ENCODE measurements at places on chromosomes 3 and 15.

DNA sequence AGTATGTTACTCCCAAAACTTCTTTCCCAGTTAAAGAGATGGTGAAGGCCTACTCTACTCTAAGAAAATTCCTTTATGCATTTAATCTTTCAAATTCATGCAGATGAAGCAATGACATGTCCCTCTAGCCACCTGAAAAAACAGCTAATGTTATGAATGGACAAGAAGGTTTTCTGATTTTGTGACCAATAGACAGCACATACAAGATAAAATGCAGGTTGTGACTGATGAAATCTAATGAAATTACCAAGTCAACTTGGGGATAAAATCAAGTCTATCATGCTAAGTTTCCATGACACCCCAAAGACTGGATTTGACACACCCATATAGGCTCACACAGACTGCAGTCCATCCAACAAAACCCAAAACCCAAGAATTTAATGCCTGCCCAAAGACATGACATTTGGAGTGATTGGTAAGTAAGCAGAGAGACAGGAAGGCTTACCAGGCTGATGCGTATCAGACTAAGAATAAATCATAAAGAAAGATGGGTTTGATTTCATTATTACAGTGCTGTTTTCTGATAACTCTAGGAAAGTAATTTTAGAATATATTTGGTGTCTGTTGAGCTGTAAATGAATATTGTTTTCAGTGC, 26.4 kb downstream of the CD47 start:
- no peak for DNase-seq

DNA sequence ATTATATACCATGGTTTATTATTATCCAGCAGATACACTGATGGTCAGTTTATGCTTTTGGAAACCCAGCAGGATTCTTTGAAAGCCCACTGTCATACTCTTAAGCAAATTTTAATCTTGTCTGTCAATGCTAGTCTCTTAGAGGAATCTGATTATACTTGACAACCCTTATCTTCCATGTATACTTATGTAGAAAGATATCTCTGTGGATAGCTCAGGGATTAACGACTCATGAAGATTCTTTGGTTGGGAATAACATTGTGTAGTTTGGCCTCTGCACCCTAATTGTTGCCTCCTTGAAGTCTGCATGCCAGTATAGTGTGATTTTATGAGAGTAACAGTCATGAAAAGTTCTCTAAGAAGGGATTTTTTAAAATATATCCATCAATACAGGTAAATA, 33.0 kb downstream of the FILIP1L start:
- DNase-seq, result no peak

DNA sequence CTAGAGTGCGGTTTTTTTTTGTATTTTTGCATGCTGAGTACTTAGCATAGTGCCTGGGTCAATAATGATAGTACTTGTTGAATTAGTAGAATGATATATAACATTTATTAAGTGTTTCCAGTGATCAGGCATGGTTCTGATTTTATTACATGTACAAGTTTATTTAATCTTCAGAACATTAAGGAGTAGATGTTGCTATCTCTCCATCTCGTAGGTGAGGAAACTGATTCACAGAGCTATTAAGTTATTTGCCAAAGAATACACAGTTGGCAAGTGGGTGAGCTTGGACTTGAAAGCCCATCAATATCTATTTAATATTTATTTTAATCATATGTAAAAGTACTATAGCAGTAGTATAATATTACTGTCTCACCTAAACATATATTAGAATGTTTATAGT, 219.5 kb downstream of the CACNA2D3 start:
- no peak for DNase-seq

- DNase-seq, result no peak
Observed at GRCh38 chr3:37694284-37694675, 167.4 kb upstream of the CTDSPL start.

DNA sequence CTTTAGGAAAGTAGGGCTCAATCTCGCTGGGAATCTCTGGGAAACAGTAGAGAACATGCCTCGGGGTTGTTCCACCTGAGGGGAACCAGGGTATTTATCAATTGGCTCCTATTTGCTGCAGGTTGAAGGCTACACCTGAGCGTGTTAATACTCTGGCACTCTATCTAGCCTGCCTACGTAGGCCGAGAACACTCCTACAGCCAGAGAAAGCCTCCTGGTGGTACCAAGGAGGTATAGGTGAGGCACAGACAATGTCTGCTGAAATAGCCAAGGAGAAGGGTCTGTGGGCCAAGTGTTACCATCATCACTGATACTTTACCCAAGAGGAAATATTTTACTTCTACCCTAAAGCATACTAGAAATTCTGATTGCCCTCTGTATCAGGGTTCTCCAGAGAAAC, 341.0 kb upstream of the UBE2E2 start:
- DNase-seq, result no peak

DNA sequence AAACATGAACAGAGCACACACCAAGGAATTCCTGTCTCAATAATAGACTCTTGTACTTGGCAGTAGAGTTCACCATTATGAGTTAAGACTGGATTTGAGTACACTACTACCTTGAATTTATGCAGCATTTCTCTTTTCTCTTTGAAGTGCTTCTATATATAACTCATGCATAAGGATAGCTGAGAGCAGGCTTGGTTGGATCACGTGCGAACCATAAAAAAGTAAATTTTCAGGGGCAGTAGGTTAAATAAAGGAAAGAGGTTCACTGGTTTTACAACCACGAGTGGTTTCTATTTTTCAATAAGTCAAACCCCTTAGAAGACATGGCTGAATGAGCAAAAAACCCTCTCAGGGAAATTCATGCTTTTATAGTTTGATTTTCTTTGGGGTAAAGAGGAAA, 28.6 kb upstream of the PDZRN3 start:
- no peak for DNase-seq

- DNase-seq, result no peak
Observed at GRCh38 chr3:171863920-171864319, 20.8 kb downstream of the TMEM212 start.

- DNase-seq, result peak; percentile 47
Observed at GRCh38 chr3:98343647-98344507, 9.8 kb upstream of the OR5K4 start.

- no peak for DNase-seq
Observed at GRCh38 chr3:139975594-139976365, 40.8 kb downstream of the CLSTN2 start.

DNA sequence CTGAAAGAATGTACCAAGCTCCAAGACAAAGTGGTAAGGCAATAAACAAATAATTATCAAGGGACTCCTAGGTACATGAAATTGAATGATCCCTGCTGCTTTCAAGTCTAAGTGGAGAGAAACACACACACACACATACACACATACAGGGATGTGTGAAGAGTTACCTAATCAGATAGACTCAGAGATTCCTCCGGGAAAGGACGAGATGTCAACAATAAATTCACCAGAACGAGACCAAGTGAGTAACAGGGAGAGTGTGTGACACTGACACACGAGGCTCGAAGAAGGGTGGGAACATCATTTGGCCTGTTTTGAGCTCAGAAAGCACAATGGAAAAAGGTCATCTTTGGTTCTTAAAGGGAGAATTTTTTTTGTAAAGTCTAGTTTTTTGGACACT, 13.4 kb downstream of the LRIG1 start:
- no peak for DNase-seq

DNA sequence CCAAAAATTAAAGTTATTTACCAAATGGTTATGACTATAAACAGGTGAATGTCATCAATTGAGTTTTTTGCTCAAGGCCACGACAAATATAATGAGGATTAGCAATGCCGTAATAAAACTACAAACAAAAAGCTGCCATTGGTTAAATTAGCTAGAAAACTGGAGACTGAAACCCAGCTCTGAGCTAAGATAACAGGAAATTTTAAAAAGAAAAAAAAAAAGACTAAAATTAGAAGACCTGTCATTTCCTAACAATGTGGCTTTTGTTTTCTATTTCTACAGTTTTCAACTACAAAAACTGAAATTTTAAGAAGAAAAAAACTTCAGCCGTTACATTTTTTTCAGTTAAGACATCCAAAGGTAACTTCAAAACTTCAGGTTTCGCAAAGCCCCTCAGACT, 9.7 kb downstream of the SLC12A6 start:
- no peak for DNase-seq

- DNase-seq, result no peak
Observed at GRCh38 chr3:12869035-12869621, 27.8 kb upstream of the RPL32 start.

GRCh38 chr3:160675566-160676124, 1.3 kb upstream of the ARL14 start:
- DNase-seq, result no peak

DNA sequence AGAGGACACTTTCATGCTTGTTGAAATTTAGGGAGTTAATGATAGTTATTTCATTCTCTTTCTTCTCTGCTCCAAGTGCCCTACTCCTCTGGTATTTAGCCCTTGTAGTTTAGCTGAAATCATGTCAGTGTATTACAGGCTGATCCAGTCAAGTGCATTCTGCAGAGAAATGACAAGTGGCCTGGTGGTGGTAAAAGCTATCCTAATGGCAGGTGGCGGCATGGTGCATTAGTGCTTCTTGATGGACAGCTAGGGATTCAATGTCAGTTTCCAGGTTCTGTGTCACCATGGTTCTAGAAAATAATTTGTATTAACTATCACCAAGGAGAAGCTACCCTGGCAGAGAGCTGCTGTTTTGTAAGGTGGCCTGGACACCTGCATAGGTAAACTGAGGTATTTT, 90.0 kb upstream of the BNIP2 start:
- DNase-seq, result no peak

DNA sequence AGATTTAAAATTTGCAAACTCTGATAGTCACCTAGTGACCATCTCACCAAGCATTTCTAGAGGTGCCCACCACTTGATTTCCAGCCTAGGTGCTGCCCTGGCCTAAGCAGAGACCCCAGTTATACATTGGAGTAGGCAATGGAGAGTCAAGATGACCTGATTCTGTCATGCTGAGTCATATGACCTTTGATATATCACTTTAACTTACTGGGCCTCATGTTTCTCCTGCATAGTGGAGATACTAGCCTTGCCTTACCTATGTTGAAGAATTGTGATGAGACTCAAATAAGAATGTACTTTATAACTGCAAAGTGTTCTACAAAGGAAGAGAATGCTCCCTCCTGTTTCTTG, 75.5 kb upstream of the XCR1 start:
- no peak for DNase-seq

- no peak for DNase-seq
Observed at GRCh38 chr3:14378415-14378814, 24.0 kb upstream of the SLC6A6 start.

DNA sequence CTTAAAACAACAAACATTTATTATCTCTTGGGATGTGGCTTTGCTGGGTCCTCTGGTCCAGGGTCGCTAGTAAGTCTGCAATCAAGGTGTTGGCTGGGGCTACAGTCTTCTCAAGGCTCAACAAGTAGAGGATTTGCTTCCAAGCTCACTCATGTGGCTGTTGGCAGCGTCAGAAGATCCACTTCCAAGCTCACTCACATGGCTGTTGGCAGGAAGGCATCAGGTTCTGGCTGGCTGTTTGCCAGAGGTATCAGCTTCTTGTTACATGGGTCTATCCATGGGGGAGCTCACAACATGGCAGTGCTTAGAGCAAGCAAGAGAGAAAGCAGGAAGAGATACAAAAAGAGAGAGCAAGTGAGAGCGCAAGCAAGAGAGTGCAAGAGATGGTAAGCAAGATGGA, 15.0 kb upstream of the BNC1 start:
- DNase-seq, result no peak

DNA sequence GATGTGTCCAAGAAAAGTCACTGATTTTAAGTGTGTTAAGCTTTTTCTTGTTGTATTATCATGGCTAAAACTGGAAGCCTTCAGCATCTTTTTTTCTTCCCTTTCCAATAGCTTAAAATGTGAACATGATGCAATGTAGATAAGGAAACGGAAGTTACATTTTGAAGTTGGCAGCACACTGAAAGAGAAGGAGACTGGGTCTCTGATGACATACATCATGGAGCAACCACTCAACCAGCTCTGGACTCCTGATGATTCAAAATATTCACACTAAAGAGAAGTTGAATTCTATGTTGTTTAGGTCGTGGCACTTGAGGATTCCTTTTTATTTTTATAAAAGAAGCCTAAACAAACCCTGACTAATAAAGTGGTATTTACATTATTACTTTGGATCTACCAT, 488.3 kb upstream of the ALCAM start:
- no peak for DNase-seq

DNA sequence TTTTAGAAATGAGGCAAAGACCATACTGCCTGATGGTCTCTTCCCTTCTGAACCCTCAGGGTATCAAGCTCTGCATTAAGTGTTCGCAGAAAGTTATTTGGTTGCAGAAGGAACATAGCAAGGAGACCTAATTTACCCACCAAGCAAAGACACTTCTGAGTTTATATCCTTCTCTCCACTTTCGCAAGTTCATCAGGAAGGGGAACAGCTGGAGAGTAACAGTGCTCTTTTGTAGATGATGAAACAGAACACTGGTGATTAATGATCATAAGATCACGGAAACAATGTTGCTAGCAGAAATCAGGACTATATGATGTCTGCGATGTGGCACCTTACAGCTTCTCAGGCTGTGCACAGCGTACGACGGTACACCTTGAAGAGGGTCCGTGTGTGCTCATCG, 62.1 kb downstream of the NCEH1 start:
- DNase-seq, result no peak

DNA sequence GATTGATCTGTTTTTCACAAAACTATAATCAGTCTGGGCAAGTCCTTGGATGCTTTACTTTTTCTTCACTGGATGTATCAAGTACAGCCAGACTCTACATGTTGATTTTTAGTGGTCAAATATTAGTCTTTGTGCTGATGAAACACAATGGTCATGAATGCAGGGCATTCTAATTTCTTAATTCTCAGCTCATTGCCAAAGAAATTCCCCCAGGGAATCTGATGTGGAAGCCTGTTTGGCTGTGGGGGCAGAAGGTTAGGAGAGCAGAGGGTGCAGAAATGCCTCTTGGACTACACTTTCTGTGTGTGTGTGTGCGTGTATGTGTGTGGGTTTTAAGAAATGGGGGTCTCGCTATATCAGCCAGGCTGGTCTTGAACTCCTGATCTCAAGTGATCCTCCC, 48.7 kb upstream of the HACD2 start:
- DNase-seq, result no peak

DNA sequence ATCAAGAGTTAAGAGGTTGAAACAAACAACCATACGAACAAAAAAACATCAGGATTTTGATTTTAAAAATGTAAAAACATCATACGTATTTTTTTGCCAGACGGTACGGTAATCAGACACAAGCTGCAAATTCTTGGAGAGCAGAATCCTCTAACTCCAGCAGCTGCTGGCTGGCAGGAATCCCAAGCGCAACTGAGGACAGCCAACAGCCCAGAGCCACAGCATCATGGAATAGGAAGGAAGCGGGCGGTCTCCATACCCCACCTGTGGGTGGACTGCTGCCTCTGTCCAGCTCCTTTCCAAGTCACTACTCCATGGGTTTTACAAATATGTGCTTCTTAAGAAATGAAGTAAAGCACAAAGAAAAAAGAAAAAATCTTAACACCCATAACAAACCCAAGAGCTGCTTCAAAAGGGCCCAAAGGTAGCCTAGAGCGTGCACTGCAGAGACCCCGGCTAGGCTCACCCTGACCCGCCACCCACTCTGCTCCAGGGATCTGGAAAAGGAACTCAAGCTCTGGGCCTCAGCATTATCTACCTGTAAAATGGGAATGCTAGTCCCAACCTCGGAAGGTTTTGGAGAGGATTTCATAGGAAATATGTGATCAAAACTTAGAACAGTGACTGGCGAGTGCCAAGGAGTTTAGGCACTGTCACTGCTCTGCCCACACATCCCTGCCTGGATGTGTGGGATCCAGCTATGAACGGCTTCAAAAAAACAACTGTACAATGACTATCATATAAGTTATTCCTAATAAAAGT, 33.4 kb downstream of the ZXDC start:
- DNase-seq, result no peak

GRCh38 chr3:149270180-149270579, 48.6 kb upstream of the CP start:
- DNase-seq, result no peak

All from effector memory CD8-positive, alpha-beta T cell (primary cell).